Spleen (tissue), 13 donors: ENCODE measurements at places on chromosomes 2 and 18.

- DNase-seq: no peak
Measured at GRCh38 chr2:150020937-150021673, 433.5 kb upstream of the MMADHC start.

DNA sequence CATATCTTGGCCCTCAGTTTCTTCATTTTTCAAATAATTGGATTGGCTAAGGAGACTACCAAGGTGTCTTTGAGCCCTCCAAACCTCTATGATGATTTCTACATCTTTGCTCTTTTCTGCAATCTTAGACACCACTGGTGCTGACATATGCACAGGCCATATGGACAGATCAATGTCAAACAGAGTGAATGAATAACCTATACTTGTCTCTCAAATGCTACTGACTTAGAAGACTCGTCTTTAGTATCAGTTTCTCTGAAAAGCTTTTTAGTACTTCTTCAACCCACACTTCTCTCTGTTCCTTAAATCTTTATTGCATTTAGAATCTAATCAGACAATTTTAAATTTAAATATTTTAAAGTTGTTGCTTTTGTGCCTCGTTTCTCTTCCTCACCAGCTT, 258.2 kb downstream of the LTBP1 start:
- no peak for DNase-seq

DNA sequence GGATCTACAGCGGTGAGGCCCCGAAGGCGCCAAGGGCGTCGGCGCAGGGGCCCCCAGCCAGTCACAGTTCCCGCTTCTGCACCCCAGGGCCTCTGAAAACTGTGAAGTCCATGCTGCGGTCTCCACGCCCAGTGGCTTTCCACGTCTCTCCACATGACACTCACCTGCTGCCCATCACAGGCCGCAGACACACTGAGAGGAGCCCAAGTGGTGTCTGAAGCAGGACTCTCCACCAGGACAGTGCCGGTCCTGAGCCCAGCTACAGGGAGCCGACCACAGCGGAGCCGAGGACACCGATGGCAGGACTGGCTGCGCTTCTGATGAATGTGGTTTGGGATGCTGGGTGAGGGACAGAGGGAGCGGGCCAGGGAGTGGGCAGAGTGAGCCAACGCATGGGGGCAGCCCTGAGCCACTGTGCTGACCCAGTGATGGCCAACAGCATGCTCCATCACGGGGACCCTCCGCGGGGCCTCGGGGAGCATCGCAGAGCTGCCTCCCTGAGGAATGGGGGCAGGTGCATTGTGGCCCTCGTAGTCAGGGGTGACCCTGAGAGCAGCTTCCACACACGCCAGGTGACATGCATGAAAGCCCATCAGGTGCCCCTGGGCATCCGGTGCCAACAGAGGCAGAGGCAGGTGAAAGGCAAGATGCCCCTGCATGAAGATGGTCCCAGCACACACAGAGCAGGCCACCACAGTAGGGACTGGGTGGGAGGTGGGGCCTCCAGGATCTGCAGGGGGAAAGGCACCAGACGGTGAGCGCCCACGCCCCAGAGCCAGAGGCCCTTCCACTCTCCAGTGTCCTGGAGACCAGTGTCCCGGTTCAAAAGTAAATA, 116.6 kb downstream of the HDAC4 start:
- DNase-seq: peak; percentile 75

DNA sequence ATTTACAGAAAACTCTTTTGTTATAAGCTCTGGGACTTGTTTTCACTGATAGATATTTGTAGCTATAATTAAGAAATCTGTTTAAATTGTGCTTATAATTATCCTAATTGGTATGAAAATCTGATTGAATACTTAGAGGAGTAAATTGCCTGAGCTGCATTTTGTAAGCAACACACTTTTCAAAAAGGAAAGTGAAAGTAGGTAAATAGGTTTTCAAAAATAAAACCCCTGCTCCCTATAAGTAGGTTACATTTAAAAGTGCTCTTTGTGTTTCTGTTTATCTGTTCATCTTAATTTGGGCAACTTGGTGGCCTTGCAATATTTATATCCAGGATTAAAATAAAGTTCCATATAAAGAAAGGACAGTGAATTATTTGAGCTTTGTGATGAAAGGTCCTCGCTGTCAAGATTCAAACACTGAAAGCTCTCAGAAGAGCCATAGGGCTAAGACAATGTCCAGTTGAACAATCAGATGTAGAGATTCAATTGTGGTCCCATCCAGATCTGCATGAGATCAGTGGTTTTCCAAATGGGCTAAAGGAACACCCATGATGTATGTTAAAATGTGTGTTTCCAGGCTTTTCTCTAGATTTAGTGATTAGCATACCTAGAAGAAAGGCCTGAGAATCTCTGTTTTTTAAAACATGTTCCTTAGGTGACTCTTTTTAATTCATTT, 371.6 kb downstream of the RPRM start:
- DNase-seq: no peak

DNA sequence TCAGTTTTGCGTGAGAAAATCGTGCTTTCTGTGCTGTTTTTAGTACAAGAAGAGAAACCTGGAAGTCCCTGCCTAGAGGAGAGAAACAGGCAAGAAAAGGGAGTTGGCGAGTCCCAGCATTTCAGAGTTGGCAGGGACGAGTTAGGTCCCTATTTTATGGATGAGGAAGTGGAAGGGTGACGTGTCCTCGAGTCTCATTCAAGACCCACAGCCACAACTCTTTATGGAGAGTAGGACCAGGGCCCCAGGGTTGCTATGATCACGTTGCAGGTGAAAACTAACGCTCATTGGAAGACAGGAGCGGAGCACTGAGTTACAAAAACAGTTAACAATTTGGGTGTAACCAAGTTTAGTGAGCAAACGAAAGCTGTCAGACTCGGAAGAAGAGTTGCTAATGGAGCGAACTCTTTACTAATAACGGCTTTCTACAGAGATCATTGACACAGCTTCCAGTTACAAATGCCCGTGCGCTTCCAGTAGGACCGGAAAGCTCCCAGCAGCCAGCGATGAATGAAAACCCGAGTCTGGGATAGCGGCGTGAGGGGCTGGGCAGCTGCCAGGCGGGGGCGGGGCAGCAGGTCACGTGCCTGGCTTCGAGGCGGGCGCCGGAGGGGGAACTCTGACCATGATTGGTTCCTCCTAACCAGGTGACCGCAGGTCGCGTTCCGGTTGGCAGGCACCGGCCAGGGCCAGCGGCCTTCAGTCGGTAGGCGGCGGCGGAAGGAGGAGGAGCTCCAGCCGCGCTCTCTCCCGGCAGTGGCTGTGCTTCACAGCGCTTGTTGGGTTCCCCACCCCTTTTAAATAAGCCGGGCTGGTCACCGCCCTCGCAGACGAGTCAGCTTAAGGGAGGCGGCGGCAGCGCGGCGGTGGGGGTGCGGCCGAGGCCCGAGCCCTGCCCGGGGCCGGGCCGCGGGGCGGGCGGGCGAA, at the start of gene CCNYL1:
Gene CCNYL1 (plus strand): TSS at position 827 of the 927 bp plus-strand sequence. CDS start 257 bp downstream, outside the sequence.
- DNase-seq: peak; percentile 100

- DNase-seq: no peak
Measured at GRCh38 chr2:222057347-222058073, 241.3 kb downstream of the PAX3 start.

- DNase-seq: no peak
Measured at GRCh38 chr2:26723991-26724750, 31.6 kb downstream of the KCNK3 start.

DNA sequence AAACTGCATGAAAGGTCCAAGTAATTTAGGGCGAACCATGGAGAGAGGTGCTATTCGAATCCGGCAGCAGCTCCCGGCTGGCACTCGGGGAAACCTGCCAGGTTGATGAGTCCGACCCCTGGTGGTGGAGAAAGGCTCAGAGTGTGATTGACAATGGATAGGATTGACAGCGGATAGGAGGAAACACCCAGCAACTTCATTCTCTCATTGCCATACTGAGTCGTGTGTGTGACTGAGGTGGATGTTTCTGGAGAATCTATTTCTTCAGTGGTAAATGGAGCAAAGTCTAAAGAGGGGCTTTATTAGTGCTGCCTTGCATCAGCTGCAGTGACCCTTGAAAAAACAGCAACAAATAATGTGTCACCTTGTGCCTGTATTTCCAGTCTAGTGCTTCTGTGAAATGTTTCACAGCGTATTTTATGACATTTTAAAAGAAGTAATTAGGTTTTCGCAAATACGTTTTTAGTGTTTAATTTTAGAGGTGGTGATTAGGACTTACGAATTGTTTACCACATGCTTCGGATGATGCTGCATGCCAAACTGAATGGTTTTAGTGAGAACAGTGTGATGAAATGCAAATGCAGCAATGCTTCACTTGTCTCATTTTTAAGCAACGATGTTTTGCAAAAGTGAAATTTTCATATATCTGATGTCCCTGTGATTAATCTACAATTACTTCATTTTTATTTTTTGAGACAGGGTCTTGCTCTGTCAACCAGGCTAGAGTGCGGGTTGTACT, 102.0 kb downstream of the DCDC2C start:
- no peak for DNase-seq

DNA sequence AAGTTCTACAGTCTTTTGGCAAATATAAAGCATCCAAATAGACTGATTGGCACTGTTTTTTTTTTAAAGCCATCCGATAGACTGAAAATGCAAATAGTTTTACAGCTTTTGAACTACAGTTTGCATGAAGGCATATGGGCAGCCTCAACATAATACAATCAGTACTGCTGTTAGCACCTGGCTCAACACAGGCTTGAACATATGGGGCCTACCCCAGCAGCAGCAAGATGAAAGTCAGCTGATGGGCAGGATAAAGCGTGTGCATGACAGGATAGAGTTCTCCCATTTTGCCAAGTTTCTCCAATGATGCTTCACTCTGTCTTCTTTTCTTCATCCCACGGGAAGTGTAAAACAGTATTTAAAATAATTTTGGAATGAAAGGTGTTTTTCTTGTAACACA, 1.3 kb upstream of the AKAIN1 start:
- DNase-seq: no peak

DNA sequence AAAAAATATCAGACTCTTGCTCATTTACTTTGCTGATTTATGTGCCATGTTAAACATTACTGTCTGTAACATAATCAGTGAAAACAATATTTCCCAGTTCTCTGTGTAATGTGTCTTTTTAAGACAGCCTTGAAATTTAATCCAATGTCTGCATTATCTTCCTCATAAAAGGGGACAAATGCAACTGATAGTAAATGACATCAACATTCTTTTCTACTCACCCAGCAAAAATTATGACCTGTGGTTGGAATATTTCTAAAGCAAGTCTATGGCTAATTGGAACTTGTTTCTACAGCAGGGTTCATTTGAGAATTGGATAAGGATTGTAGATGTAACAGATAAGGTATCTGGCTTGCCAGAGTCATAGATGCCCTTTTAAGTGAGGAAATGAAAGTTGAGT, 34.8 kb downstream of the C1D start:
- no peak for DNase-seq

GRCh38 chr2:44181648-44182047, 13.0 kb downstream of the PPM1B start:
- DNase-seq: no peak

DNA sequence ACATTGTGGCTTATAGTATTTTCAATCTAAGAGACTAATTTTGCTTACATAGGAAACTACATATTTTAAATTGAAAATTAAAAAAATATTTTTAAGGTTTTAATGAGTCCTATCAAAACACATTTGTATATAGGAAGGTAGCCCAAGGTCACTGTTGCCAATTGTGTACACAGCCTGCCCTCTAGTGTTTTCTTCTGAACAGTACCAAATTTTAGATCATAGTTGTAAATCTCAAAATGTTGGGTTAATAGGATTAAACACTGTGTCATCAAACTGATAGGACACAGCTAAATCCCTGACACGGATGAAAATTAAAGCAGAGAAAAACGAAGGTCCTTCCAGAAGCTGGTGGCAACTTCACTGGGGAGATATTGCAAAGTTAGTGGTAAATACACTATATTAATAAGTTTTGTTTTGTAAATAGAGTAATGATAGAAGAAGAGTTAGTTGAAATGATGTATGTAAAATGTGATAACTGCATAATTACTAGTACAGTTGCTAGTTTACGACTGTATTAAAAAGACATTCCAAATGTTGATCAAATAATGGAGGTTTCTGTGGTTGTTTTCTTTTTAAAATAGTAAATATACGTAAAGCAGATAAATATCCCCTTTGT, 19.7 kb downstream of the CLUL1 start:
- DNase-seq: no peak

DNA sequence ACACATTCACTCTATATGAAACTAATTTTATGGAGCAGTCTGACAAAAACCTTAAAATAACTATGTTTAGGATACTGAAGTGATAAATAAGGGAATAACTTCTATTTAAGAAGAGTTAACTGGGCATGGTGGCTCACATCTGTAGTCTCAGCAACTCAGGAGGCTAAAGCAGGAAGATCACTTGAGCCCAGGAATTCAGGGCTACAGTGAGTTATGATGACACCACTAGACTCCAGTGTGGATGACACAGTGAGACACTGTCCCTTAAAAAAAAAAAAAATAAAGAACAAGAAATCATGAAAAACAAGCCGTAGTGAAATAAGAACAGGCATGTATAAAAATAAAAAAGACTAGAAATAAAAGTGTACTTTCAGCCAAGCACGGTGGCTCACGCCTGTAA, 82.0 kb downstream of the THADA start:
- DNase-seq: no peak

GRCh38 chr18:60070631-60071030, 170.8 kb downstream of the PMAIP1 start:
- no peak for DNase-seq

DNA sequence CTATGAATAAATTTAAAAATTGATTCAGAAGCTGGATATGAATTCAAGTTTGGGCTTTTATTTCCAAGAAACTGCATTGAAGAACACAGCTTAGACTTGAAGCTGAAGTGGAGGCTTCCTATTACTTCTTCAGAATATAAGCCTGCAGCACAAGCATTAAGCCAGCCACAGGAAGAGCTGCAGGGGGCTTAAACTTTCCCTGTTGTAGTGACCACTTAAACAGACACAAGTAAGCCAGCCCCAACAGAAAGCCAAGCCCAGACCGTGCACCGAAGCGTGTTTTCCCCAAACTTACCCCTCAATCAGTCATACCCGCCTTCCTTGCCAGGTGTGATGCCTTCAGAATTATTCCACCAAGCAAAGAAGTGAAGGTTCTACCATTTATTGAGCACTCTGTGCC, 28.7 kb downstream of the ERMN start:
- no peak for DNase-seq

DNA sequence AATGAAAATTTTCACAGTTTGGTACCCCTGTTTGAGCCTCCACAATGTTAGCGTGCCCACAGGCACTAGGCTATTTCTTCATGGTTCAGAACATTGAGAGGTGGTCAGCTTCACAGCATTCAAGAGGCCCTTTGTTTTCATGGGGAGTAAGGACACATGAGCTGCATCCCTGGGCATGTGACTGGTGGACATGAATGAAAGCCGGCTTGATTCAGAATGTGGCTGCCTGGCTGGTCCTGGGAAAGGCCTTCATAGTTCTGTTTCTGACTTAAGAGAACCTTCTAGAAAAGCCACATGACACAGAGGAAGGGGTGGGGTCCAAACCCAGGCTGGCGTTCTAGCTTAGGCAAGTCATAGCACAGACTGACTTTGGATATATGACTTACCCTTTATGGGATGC, 420.6 kb downstream of the CMPK2 start:
- DNase-seq: no peak

DNA sequence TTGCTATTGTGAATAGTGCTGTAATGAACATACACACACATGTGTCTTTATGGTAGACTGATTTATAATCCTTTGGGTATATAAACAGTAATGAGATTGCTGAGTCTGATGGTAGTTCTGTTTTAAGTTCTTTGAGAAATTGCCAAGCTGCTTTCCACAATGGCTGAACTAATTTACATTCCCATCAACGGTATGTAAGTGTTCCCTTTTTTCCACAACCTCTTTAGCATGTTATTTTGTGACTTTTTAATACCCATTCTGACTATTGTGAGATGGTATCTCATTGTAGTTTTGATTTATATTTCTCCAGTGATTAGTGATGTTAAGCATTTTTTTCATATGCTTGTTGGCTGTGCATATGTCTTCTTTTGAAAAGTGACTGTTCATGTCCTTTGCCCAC, 86.7 kb downstream of the TTC27 start:
- DNase-seq: no peak
